Type B pancreatic cell (in vitro differentiated cells): ENCODE measurements at places on chromosomes 13 and 19. TPM values are rescaled to one million over a fixed set of nuclear protein-coding genes. Genes with fewer than 3 reads are reported as not detected.

Gene KIR2DL4
- not detected in 2 replicates for total RNA-seq

- no peaks in the 10 kb centered on the region for H3K27me3 ChIP-seq
- no peak for DNase-seq
- peak overlapping the region; percentile 35 for H3K4me3 ChIP-seq
- H3K4me1 ChIP-seq, result peaks cover 12% of the 10 kb centered on the region
- no peak overlapping the region for H3K27ac ChIP-seq
Observed at GRCh38 chr13:48631441-48631840, 22.3 kb upstream of the CYSLTR2 start.

Gene RNF17
- 0.12 TPM in 1 of 2 replicates, not detected in the other for total RNA-seq

- H3K27ac ChIP-seq, result no peak overlapping the region
- DNase-seq, result no peak
- H3K27me3 ChIP-seq, result peaks cover 5% of the 10 kb centered on the region
- H3K4me1 ChIP-seq, result peaks cover 4% of the 10 kb centered on the region
Observed at GRCh38 chr13:106087201-106087600, 448.3 kb downstream of the EFNB2 start.

DNA sequence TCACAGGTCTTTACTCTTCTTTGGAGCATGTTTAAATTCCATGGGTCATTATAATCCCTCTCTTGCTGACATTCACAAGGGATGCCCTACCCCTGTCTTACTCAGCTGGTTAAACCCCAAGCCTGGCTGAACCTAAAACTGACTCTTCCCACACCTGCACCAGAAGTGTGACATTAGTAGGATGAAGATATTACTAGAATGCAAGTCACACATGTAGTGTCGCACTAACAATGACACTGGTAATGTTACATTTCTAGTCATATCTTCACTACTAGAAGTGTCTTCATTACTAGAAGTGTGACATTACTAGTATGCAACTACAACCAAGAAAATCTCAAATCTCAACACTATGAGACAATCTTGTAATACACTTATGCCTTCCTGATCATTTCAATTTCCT lies 14.2 kb downstream of the ZAR1L start:
- H3K27ac ChIP-seq, result no peak overlapping the region
- H3K4me3 ChIP-seq, result no peak overlapping the region
- DNase-seq, result no peak
- no peaks in the 10 kb centered on the region for H3K36me3 ChIP-seq

GRCh38 chr19:45469945-45470761 lies 2.4 kb downstream of the FOSB start:
- H3K4me3 ChIP-seq, result peak overlapping the region; percentile 94
- H3K27me3 ChIP-seq, result peaks cover 50% of the 10 kb centered on the region
- no peak for DNase-seq
- H3K36me3 ChIP-seq, result peaks cover 4% of the 10 kb centered on the region

Gene NCAN
- total RNA-seq, result 0.07 and 0.80 TPM in 2 replicates

DNA sequence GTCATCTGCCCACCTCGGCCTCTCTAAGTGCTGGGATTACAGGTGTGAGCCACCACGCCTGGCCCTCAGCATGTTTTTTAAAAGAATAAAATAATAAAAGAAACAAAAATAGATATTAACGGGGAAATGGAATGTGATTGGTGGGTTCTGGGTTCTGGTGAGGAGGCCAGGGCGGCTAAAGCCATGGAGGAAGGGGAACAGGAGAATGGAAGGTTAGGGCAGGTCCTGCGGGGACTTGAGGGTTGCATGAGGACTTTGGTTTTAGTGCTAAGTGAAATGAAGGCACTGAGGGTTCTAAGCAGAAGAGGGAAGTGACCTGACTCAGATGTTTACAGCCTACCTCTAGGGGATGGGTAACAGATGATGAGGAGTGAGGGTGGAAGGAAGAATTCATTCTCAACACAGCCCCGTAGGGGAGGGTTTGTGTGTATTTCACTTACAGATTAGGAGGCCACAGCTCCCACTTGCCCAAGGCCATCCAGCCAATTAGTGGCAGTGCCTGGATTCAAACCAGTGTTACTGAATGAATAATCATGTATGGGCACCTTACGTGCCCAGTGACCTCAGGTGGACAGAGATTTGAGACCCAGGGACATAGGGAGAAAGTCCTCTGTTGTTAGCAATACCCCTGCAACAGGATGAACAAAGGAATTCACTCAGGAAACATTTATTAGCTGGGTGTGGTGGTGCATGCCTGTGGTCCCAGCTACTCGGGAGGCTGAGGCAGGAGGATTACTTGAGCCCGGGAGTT lies 6.7 kb upstream of the MRPL4 start:
- H3K36me3 ChIP-seq, result no peaks in the 10 kb centered on the region
- no peak overlapping the region for H3K4me3 ChIP-seq
- peak overlapping the region; percentile 17 for H3K27ac ChIP-seq
- DNase-seq, result no peak
- no peaks in the 10 kb centered on the region for H3K4me1 ChIP-seq

Gene FAM83E
- total RNA-seq, result 6.1 and 8.1 TPM in 2 replicates

DNA sequence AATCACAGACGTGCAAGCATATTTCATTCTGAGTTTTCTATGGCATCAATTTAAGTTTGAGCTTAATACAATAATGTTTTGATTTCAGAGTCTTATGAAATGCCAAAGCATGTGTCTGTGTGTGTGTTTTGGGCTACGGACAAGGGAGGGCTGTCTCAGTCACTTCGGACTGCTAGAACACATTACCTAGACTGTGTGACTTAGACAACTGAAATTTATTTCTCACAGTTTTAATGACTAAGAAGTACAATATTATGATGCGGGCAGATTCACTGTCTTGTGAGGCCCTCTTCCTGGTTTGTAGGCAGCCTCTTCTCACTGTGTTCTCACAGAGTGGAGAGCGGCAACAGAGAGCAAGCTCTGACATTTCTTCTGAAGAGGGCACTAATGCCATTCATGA lies 1202.0 kb downstream of the EFNB2 start:
- H3K27ac ChIP-seq, result no peak overlapping the region
- H3K4me3 ChIP-seq, result no peak overlapping the region
- H3K36me3 ChIP-seq, result no peaks in the 10 kb centered on the region

Gene URAD
- 0.93 TPM in 1 of 2 replicates, not detected in the other for total RNA-seq

- peaks cover 3% of the 10 kb centered on the region for H3K27me3 ChIP-seq
- no peak overlapping the region for H3K4me3 ChIP-seq
- no peak for DNase-seq
- no peak overlapping the region for H3K27ac ChIP-seq
- H3K4me1 ChIP-seq, result peaks cover 4% of the 10 kb centered on the region
Observed at GRCh38 chr13:53474878-53475277, 446.3 kb downstream of the OLFM4 start.

Gene SYCN
- not detected in 2 replicates for total RNA-seq
